ENCODE measurements at places on chromosomes 5 and 9. TPM values are rescaled to one million over a fixed set of nuclear protein-coding genes. Genes with fewer than 3 reads are reported as not detected.

DNA sequence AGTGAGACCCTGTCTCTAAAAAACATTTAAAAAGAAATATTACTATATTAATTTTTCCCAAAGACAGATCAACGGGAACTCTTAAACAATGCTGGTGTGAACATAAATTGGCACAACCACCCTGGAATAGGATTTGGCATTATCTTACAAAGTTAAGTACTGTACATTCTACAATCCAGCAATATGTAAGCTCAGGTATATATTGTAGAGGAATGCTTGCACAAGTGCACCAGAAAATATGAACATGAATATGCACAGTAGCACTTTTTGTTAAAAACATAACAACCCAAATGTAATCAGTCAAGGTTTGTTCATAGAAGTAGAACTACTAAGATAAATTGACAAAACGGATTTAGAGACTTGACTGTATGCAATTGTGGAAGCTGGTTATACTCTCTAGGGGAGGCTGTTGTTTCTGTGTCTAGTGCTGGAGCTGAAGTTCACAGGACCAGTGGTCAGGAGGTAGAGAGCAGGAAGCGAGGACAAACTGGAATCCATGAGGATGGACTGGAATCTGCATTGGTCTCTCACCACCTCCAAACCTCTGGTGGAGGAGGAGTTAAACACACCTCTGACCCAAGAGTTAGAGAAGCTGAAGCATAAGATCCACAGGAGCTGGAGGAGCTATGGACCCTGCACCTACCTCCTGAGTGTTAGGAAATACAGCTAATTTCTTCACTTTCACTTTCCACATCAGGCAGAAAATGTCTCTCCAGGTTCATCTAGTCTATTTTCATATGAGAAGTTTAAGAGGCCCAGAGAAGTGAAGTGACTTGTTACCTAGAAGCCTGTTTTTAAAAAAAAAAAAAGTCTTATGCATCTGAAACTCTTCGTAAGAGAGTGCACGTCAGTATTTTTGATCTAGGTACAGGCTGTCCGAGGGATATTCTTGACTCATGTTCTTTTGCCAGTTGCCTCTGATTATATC lies 20.3 kb upstream of the RIC1 start:
- DNase-seq, result no peak

GRCh38 chr5:93793159-93793781 lies 51.9 kb upstream of the POU5F2 start:
- DNase-seq, result no peak

GRCh38 chr9:129319076-129319937 lies 141.2 kb upstream of the IER5L start:
- peak; percentile 59 for DNase-seq

- no peak for DNase-seq
Measured at GRCh38 chr5:77419644-77420582, 72.2 kb downstream of the WDR41 start.

DNA sequence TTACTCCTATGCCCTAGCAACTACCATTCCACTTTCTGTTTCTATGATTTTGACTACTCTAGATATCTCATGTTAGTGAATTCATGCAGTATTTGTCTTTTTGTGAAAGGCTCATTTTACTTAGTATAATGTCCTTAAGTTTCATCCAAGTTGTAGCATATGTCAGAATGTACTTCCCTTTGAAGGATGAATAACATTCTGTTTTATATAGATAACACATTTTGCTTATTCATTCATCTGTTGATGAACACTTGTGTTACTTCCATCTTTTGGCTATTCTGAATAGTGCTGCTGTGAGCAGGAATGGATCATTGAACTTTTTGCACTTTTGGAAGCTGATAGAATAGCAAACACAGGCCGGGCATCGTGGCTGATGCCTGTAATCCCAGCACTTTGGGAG lies 140.2 kb upstream of the MYO10 start:
- DNase-seq, result no peak

DNA sequence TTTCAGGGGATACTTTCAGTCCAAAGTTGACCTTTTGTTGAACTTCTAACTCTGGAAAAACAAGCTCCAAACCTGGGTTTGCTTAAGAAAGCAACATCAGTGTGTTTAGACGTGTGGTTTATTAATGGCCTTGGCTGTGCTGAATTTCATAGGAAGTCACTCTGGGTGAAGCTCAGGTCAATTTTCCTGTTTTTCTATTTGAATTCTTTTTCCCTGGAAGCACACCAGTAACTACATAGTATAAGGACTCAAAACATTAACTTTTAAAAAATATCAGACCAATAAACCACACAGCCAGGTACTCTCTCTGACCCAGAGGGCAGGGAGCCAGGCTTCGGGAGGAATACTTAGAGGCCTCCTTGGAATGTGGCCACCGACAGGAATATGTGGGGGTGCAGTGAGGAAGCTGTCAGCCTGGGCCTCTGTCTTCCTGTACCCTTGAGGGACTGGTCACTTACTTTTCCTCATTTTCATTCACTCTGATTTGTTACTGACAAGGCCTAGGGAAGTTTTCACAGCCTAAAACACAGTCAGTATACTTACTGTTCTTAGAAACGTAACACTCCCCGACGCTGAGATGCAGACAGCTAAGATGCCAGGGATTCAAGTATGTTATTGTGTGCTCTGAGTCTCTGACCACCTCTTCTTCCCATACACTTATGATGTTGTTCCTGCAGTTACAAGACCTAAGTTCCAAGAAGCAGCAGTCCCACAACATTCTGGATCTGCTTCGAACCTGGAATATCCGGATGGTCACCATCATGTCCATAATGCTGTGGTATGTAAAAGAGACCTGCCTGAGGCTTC lies 18.9 kb downstream of the SLC22A5 start:
- DNase-seq, result peak; percentile 71

DNA sequence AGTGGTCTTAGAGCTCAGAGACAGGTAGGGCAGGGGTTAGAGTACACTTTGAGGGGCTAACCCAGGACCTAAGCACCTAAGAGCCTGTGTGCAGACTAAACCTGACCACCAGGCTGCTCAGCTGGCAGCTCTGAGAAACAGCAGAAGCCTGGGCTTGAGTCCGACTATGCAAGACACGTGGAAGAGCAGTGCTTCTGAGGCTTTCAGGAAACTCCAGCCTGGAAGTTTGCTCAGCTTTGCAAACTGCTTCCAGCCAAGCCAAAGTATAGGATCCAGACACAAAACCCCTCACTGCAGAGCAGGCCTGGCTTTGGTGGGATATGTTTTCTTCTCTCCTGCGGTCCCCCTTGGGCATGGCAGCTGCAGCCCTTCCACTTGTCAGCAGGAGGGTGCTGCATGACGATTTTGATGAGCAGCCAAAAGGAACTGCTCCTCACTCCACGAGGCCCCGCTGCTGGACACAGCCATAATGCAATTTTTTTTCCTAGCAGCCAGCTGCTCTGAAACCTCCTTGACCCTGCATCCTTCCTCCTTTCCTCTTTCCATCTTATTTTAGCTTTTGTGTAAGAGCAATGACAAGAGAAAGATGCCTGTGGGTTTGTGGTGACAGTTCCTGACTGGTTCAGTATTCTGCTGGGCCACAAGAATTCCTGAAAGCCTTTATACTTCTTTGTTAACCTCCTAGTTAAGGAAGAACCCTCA lies 123.1 kb downstream of the LIFR start:
- DNase-seq, result peak; percentile 54

DNA sequence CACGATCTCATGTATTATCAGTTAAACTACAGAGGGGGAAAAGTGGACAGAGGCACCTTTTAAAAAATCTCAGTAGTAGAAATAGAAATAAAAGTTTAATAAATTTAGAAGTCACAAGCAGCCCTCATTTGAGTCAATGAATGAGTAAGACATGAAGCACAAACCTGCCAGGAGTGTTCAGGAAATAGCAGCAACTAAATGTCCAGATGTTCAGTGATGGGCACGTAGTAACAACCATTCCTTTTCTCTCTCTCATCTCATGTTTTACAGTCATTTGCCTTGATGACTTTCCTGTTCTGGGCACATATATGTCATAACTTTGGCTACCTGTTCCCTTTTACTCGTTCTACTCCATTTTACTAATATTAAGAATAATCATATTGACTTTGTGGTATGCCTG lies 17.7 kb downstream of the ISOC1 start:
- DNase-seq, result no peak

GRCh38 chr9:137070201-137070905 lies at the start of gene SAPCD2:
SAPCD2 (minus strand) TSS chr9:137070557; CDS start chr9:137070460, 97 bp downstream.
- peak; percentile 55 for DNase-seq

DNA sequence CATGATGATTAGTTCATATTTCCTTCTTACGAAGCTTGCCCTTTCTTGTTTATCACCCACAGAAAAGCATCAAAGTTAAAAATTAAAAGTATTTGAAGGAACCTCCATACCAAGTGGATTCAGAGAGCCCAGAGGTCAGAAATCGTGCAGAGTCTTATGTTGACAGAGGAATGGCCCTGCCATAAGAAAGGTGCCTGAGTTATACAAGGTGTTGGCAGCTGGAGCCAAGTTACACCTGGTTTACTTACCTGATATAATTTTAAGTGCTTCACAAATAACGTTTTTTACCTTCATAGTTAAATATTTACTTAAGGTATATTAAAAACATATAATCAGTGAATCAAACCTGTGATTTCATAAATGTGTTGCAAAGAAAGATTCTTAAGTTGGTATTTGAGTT lies 42.3 kb upstream of the DHFR start:
- DNase-seq, result no peak

- DNase-seq, result no peak
Measured at GRCh38 chr5:168316139-168316578, 24.7 kb downstream of the WWC1 start.

DNA sequence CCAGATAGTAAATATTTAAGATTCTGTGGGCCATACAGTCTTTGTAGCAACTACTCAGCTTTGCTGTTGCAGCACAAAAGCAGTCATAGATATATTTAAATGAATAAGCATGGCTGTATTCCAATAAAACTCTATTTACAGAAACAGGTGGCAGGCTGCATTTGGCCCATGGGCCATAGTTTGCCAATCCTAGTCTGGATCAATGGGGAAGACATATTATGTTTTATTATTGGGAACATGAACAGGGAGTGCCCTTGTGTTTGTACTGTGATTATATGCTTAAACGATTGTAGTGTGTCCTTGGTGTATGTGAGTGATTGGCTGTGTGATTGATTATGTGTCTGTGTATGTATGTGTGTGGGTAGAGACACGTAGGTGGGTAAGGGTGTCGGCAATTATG lies 12.0 kb upstream of the CCL27 start:
- DNase-seq, result no peak

DNA sequence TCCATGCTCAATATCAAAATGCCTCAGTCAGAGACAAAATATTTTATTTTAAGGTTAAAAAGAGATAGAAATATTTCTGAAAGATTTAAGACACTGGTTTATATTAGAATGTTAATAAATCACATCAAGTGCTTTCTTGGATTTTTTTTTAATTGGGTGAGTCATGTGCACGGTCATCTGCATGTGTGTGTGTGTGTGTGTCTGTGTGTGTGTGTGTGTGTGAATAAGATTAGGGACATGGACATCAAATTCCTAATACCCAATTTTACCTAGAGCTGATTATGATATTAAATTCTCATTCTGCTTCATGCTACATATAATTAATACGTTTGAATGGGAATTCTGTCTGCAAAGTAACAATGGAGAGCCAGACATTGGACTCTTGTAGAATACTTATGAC lies 122.9 kb downstream of the BASP1 start:
- DNase-seq, result no peak

DNA sequence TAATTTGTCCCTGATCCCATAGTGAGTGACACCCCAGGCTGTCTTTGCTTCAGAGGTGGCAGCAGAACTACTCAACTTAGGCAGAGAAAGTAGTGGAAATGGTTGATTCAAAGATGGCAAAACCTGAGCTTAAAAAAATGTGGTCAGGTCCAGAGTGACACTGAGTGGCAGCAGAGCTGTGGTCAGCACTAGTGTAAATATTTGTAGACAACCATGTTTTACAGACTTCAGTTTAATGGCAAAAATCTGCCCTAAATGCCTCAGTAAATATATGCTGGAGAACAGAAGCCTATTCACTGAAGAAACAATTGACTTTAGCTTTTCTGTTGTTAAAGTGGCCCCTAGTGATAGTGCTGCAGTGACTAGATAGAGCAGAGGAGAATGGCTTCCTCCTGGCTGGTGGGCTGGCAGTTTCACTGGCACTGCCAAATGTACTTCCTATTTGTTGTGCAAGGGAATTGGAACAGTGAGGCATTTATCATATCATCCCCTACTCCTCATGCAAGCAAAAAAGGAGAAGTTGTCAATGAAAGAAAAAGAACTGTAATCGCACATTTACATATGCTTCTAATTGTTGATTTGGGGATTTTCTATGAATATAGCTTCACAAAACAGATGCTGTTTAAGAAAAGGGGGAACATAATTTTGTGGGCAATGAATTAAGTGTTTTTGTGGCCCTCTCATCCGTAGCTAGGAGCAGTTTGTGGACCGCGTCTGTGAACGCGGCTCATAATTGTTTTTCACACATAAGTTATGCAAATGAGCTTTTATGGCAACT lies 12.0 kb downstream of the PBX3 start:
- DNase-seq, result no peak

- no peak for DNase-seq
Measured at GRCh38 chr5:10578293-10578665, 14.4 kb downstream of the ANKRD33B start.

DNA sequence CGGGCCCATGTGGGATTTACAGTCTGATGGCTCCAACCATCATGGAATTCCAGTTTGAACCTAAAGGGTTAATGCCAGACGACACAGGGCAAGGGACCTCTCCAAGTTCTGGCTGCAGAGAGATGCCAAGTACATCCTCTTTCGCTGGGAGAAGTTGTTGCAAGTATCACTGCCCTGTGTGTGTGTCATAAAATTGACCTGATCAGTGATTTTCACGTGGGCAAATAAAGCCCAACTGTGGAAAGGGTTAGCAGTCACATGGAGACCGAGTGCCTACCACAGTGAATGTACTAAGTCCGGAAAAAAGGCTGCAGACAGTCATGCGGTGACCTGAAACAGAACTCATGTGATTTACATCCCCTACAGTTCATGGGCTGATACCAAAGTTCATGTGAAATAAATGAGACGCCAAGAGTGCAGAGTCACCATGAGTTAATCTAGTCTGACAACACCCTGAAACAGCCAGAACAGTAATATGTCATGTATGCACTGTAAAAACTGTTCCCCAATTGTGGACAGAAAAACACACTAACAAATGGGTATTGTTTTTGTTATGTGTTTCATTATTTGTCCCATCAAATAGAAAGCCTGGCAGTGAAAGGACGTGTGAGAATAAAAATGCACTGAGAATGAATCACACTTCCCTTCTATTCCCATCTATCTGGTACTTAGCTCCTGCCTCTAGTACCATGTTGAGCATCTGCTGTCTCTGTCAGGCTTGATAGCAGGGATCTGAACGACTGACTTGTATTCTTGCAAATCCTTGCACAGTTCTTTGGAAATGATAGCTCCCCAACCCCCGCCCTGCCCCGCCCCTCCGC lies 115.7 kb downstream of the SUSD1 start:
- DNase-seq, result no peak

- no peak for DNase-seq
Measured at GRCh38 chr9:127927988-127928675, 2.4 kb downstream of the PIP5KL1 start.

GRCh38 chr9:116643691-116644090 lies 43.4 kb upstream of the TRIM32 start:
- no peak for DNase-seq

Gene CAVIN4
- total RNA-seq, result 0.20 TPM

Gene PKD2L2
- total RNA-seq, result 0.20 TPM

Gene PPP3R2
- not detected for total RNA-seq

Gene GRXCR2
- total RNA-seq, result not detected

Gene TAF11L14
- not detected for total RNA-seq

Gene NRG2
- total RNA-seq, result 9.4 TPM

Gene C6
- total RNA-seq, result 4.7 TPM
